Germinal center (tissue), 1 donor: ENCODE measurements at places on chromosomes 4 and X.

GRCh38 chr4:159823743-159824142 lies 720.9 kb downstream of the RAPGEF2 start:
- DNase-seq: no peak

- no peak for DNase-seq
Measured at GRCh38 chrX:42462917-42463316, 315.0 kb downstream of the PPP1R2C start.

- no peak for DNase-seq
Measured at GRCh38 chr4:100876546-100876945, 358.7 kb upstream of the EMCN start.

GRCh38 chr4:175252642-175253041 lies 334.5 kb downstream of the ADAM29 start:
- DNase-seq: no peak

- DNase-seq: no peak
Measured at GRCh38 chrX:120321520-120322281, 10.4 kb upstream of the TMEM255A start.

GRCh38 chrX:39029221-39029620 lies 228.0 kb downstream of the MID1IP1 start:
- DNase-seq: no peak

GRCh38 chr4:173334085-173334890 lies at the start of gene HMGB2:
TSS of gene HMGB2 (minus strand) at chr4:173334358. CDS start at chr4:173333649, 709 bp downstream.
- peak; percentile 100 for DNase-seq

GRCh38 chrX:151384807-151385206 lies 12.2 kb upstream of the VMA21 start:
- no peak for DNase-seq

GRCh38 chr4:94759767-94760211 lies 2.0 kb downstream of the BMPR1B start:
- no peak for DNase-seq

DNA sequence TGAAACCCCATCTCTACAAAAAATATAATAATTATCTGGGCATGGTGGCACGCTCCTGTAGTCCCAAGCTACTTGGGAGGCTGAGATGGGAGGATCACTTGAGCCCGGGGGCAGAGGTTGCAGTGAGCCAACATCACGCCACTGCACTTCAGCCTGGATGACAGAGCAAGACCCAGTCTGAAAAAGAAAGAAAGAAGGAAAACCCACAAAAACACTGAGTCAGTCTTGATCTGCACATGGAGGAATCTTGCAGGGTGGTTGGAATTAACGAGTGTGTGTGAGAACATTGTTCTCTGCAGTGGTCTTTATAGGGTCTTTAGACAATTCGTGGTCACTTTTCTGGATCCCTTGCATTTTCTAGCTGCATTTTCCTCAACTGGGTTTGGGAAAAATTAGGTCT lies 23.2 kb downstream of the ADD1 start:
- no peak for DNase-seq

DNA sequence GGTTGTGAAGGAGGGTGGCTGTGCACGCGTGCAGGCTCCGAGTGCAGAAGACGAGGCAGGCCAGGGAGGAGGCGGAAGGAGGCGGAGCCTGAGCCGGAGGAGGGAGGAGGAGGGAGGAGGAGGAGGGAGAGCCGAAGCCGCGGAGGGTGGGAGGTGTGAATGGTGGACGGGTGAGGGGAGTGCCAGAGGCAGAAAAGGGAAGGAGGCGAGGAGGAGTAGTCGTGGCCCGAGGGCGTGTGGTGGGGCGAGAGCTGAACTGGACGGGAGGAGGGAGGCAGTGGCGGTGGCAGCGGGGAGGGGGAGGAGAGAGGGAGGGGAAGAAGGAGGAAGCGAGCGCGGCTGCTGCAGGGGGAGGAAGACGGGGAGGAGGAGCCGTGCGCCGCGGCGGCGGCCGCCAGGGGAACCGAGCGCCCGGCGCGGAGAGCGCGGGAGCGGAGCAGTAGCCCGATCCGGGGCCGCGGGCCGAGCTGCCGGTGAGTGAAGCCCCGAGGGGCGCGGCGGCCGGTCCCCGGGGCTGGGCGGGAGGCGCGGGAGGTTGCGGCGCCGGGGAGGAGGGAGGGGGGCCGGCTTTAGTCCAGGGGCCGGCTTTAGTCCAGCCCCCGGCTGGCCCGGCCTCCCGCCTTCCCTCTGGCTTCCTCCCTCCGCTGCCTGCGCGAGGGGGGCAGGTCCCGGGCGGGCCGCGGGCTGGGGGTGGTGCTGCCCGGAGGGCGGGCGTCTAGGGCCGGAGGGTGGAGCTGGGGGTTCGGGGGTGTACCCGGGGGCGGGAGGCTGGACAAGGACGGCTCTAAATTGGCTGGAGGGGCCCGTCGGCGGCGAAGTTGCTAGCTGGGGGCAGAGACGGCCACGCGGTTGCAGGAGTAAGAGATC lies at the start of gene TMEM164:
Gene TMEM164 (plus strand): TSS at position 815 of the 867 bp plus-strand sequence. CDS start 661 bp downstream, outside the sequence.
- DNase-seq: peak; percentile 70

GRCh38 chr4:147560625-147561024 lies 56.6 kb upstream of the TMEM184C start:
- DNase-seq: no peak

DNA sequence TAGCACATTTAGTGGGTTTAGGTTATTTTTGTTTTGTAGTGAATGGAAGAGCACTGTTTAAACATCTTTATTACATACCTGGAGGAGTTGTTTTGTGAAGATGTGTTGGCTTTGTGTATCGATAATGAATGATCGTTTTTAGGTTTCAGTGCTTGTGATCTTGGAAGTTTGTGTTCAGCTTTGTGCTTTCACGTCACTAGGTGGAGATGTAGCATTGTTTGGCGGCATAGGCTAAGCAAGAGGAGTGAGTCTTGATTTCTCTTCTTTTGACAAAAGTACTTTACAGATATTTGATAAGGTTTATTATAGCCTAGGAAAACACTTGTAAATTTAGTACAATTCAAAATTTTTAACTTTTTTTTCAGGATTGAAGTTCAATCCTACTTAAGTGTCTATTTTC lies 50.4 kb downstream of the PDK3 start:
- no peak for DNase-seq

GRCh38 chrX:135974279-135974856 lies 580 bp upstream of the MMGT1 start:
- peak; percentile 85 for DNase-seq

- DNase-seq: no peak
Measured at GRCh38 chr4:171896426-171896825, 83.2 kb downstream of the GALNTL6 start.

DNA sequence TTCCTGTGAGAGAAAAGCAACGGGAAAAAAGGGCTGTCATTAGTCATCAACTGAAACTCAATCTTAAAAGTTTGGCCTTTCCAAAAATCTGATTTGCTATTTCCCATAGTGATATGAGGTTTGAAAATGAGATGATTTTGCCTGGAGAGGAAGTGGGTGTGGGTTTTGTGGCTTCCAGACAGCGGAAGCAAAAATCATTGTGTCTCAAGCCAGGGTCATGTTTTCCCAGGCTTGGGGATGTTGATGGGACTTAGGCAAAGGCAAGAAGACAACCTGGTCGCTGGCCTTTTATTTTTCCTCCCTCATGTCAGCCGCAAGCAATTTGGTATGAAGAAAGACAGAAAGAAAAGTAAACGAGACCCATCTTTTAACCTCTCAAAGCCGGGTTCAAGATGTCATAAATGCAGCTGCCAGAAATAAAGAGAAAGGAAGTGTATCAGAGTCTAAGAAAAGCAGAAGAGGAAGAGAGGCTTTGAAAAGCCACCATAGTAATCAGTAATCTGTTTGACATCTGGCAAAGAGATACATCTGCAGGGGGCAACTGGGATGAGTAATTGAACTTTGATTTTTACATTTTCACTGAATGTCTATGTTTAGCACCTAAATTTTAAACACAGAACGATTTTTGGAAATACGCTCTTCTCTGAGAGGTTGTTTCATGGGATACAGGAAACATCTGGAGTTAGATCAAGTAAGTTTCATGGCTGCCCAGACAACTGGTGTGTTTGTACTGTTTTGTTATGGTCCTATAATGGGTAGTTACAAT lies 521.6 kb upstream of the SLIT2 start:
- no peak for DNase-seq

- DNase-seq: no peak
Measured at GRCh38 chr4:1981251-1982058, 27.3 kb downstream of the NELFA start.

GRCh38 chr4:25144870-25145481 lies 15.3 kb downstream of the SEPSECS start:
- DNase-seq: peak; percentile 18

- DNase-seq: no peak
Measured at GRCh38 chr4:6278801-6279197, 9.1 kb downstream of the WFS1 start.

DNA sequence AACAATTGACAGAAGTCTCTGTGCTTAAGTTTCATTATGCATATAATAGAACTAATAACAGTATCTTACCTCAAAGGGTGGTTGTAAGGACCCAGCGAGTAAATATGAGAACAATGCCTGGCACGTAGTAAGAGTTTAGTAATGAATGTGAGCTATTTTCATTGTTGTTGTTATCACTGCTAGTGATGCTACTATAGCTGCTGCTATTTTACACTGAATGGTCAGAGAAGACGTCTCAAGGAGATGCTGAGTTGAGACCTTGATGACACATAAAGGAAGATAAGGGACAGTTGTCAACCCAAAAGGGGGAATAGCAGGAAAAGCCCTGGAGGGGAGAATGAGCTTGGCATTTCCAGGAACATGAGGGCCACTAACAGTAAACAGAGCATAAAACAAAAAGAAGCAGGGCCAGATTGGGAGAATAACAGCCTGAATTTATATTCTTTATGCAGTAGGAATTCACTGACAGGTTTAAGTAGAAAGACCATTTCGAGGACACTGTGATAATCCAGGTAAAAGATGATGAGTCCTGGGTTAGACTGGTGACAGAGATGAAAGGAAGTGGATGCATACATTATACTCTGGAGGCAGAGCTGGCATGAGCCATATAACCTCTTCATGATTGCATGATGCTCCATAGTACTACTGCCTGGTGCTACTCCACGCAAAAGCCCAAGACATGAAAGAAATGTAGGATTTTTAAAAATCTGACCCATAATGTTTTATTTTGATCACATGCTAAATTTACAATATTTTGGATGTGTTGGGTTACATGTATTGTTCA lies 23.1 kb downstream of the ATP8A1 start:
- no peak for DNase-seq

DNA sequence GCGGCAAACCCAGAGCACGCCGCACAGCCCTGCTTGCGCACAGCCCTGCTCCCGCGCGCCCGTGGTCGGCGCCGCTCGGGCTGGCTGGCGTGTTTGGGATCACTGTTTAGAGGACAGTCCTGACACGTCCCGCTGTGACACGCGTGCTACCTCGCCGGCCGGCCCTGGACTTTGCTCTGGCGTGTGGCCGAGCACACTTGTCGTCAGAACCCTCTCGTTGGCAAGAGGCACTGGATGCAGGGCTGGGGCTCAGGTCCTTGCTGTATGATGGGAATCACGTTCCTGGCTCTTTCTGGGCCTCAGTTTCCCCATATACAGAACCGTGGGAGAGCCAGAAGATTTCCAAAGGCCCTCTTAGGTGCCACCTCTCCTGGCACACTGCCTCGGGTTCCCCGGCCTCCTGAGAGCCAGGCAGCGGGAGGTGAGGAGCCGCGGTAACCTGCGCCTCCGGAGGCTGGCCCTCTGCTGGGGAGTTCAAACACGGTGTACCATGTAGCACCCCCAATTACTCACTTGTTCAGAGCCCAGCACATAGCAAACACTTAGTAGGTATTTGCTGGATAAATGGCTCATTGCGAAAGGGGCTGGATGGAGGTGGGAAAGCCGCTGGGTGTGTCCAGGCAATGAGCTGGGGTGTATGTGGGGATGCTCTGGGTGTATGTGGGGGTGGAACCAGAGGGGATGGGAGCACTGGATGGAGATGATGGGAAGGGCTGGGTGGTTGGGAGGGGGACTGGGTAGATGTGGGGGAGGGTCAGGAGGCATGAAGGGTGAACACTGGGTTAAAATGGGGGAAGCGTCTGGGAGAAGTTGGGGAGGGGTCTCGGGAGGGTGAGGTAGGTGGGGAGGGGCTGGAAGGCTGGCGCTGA lies 76.6 kb downstream of the HTRA3 start:
- no peak for DNase-seq

- peak; percentile 7 for DNase-seq
Measured at GRCh38 chr4:72567821-72568675, 973 bp downstream of the ADAMTS3 start.

DNA sequence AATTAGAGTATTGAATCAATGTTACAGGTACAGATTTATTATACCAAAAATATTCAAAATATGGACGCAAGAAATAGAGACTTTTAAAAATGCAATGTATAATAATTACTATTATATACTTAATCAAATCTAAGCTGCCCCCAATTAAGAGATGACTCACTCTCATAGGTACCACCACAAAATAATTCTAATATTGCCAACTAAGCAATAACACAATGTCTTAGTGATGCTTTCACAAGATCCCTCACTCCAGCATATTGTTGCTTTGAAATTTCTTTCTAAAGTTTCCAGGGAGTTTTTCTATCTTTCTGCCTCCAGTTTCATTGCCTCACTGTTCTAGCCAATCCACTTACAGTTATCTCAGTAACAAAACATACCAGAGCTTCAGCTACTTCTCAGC lies 270.0 kb upstream of the PABPC4L start:
- no peak for DNase-seq

DNA sequence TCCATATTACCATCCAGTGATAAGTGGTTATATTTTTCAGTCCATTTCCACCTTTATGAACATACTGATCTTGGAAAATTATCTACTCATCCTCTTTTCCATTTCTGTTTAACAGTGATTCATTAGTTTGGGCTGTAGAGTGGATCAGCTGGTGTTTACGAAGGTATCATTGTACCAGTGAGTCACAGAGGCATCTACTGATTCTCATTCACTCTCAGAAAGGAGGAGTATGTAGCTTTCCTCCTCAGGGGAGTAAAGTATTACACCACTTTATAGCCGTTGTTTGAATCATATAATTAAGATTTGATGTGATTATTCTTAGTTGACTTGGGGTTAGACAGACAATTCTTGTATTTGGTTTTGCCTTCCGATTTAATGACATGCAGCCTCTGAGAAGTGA lies 74.7 kb downstream of the GALNT7 start:
- no peak for DNase-seq

GRCh38 chr4:110900213-110900769 lies 277.4 kb upstream of the PITX2 start:
- no peak for DNase-seq

- DNase-seq: no peak
Measured at GRCh38 chr4:152700151-152700550, 20.4 kb upstream of the TMEM154 start.
